Gastrocnemius medialis (tissue), 4 donors: ENCODE measurements at places on chromosomes 5 and 9. TPM values are rescaled to one million over a fixed set of nuclear protein-coding genes. Genes with fewer than 3 reads are reported as not detected.

DNA sequence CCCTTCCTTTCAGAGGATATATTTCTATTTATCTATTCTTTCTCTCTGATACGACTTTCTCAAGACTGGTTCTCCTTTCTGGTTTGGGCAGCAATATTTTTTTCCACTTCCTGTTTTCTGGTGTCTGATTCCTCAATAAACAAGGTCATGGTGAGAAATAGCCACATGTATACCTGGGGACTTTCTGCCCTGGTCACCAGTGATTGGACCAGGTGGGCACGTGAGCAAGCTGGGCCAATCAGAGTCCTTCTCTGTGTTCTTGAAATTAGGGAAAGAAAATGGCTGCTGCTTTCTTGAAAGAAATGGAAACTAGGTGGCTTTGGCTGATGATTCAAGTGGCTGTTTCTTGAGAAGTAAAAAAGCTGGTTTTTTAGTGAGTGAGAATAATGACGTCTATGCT is 18.4 kb upstream of the GSN start:
- H3K27ac ChIP-seq = no peak overlapping the region
- no peak overlapping the region for H3K4me3 ChIP-seq
- no peak for DNase-seq

DNA sequence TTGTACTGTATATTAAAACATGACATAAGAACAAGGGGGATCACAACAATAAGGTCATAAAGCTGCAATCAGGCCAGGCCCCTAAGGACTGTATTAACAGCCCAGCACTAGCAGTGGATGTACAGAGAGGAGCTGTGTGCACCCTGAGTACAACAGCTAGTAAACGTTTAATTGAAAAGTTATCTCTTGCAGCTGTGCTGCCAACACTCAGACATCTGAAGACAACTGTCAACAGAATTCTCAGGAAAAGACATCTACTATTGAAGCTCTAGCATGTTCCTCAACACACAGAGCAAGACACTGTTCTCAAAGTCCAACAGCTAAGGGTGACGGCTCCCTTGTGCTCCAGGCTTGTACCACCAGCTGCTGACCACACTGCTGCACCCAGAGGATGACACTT is 199.6 kb downstream of the DCP2 start:
- peaks cover 4% of the 10 kb centered on the region for H3K4me1 ChIP-seq
- no peaks in the 10 kb centered on the region for H3K36me3 ChIP-seq
- no peaks in the 10 kb centered on the region for H3K27me3 ChIP-seq
- DNase-seq = no peak
- no peak overlapping the region for H3K4me3 ChIP-seq

- no peaks in the 10 kb centered on the region for H3K36me3 ChIP-seq
- no peak overlapping the region for H3K27ac ChIP-seq
- no peak overlapping the region for H3K4me3 ChIP-seq
- no peaks in the 10 kb centered on the region for H3K4me1 ChIP-seq
These were observed 202.1 kb downstream of the DEPDC1B start for GRCh38 chr5:60497706-60498500.

GRCh38 chr9:12849486-12850003 is 74.7 kb downstream of the LURAP1L start:
- no peak overlapping the region for H3K4me3 ChIP-seq
- H3K36me3 ChIP-seq = no peaks in the 10 kb centered on the region
- H3K4me1 ChIP-seq = no peaks in the 10 kb centered on the region
- H3K27ac ChIP-seq = no peak overlapping the region
- no peaks in the 10 kb centered on the region for H3K27me3 ChIP-seq

- no peak overlapping the region for H3K4me3 ChIP-seq
- H3K36me3 ChIP-seq = no peaks in the 10 kb centered on the region
- no peak overlapping the region for H3K27ac ChIP-seq
- no peaks in the 10 kb centered on the region for H3K27me3 ChIP-seq
- no peak for DNase-seq
These were observed 10.3 kb downstream of the WWC1 start for GRCh38 chr5:168301593-168302390.

- no peak overlapping the region for H3K4me3 ChIP-seq
- no peaks in the 10 kb centered on the region for H3K27me3 ChIP-seq
- DNase-seq = no peak
- peaks cover 8% of the 10 kb centered on the region for H3K4me1 ChIP-seq
These were observed 32.7 kb downstream of the ZNF366 start for GRCh38 chr5:72474516-72474915.

DNA sequence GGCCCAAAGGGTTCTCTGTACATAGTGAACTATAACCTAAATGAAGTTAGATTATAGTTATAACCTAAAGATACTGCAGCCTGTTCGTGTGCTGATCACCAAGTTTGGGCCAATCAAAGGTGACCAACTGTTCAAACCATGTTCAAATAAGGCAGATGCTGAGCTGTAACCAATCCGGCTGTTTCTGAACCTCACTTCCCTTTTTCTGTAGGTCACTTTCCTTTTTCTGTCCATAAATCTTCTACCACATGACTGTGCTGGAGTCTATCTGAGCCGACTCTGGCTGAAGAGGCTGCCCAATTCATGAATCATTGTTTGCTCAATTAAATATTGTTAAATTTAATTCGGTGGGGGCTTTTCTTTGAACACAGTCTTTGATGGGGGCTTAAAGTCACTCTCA is 1920.2 kb downstream of the MAT2B start:
- H3K27ac ChIP-seq = no peak overlapping the region
- H3K4me1 ChIP-seq = no peaks in the 10 kb centered on the region
- H3K27me3 ChIP-seq = no peaks in the 10 kb centered on the region

SLIT3 gene
- 6.1 TPM for total RNA-seq

FGF18 gene
- total RNA-seq = not detected

- no peak for DNase-seq
- no peak overlapping the region for H3K27ac ChIP-seq
These were observed 35.2 kb upstream of the PDE8B start for GRCh38 chr5:77175231-77175630.

ANXA2R gene
- total RNA-seq = 3.3 TPM

GLRA1 gene
- total RNA-seq = not detected

DNA sequence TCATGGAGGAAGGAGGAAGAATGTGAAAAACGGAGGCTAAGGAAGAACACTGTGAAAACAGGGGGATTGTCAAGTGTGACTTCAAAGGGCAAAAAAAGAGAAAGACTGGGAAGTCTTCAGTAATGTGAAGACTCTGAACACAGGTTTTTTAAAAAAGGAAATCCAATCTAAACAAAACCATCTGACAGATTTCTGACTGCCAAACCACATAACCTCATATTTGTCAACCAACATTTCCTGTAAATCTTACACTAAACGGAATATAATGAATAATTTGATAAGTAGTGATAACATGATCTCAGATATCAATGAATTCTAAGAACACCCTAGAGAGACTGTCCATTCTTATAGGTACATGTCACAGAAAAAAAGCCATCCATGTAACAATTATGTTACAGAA is 124.7 kb downstream of the FBN2 start:
- no peak overlapping the region for H3K4me3 ChIP-seq
- H3K4me1 ChIP-seq = no peaks in the 10 kb centered on the region
- no peak overlapping the region for H3K27ac ChIP-seq
- H3K36me3 ChIP-seq = no peaks in the 10 kb centered on the region

- H3K4me3 ChIP-seq = no peak overlapping the region
- H3K27ac ChIP-seq = no peak overlapping the region
- no peaks in the 10 kb centered on the region for H3K36me3 ChIP-seq
- DNase-seq = no peak
- no peaks in the 10 kb centered on the region for H3K4me1 ChIP-seq
- H3K27me3 ChIP-seq = no peaks in the 10 kb centered on the region
These were observed 19.9 kb downstream of the PAIP1 start for GRCh38 chr5:43536972-43537371.

MEGF10 gene
- 24.7 TPM for total RNA-seq

RORB gene
- total RNA-seq = not detected

DNA sequence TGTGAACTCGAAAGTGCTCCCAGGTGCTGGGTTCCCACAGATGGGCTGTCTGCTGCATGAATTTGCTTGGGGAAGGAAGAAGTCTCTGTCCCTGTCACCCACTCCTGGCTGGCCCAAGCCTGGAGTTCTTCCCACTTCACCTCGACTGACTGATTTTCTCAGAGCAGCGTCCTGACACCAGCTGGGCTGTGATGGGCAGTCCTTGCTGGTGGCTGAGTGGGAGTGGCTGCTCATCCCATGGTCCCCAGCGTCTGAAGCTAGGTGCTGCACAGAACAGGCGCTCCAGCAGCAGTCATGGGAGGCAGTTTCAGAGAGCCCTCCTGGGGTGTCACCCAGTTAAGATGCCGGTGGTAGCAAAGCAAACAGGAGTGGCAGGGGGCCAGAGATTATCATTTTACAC is 10.1 kb upstream of the NEURL1B start:
- no peak overlapping the region for H3K27ac ChIP-seq
- no peaks in the 10 kb centered on the region for H3K4me1 ChIP-seq
- H3K27me3 ChIP-seq = no peaks in the 10 kb centered on the region
- no peaks in the 10 kb centered on the region for H3K36me3 ChIP-seq
- no peak overlapping the region for H3K4me3 ChIP-seq

ARL14EPL gene
- total RNA-seq = not detected

GRCh38 chr9:4548811-4549725 is 58.8 kb downstream of the SLC1A1 start:
- H3K27me3 ChIP-seq = no peaks in the 10 kb centered on the region
- H3K36me3 ChIP-seq = no peaks in the 10 kb centered on the region
- H3K27ac ChIP-seq = peak overlapping the region; percentile 53
- H3K4me3 ChIP-seq = no peak overlapping the region
